ENCODE measurements at places on chromosomes 12 and 14. TPM values are rescaled to one million over a fixed set of nuclear protein-coding genes. Genes with fewer than 3 reads are reported as not detected.

Gene VCPKMT
- 26.3 TPM for total RNA-seq

Gene IGF1
- total RNA-seq: not detected

DNA sequence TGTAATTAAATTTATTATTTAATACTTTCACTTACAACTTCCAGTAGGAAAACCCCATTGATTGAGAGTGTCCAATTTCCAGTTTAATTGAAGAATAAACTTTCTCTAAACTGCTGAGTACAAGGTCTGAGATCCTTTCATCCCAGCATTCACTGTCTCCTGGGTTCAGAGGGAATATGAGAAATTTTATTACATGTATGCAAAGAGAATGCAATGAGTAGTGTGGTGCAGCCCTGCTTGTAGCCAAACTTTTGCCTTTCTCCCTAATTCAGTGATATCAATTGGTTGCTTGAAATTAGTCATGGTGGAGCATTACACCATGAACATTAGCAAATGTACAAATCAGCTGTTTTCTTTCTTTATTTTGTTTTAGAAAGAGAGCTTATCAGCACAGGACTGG, 780.6 kb upstream of the MDGA2 start:
- no peak for DNase-seq
- H3K27me3 ChIP-seq: no peaks in the 10 kb centered on the region
- no peaks in the 10 kb centered on the region for H3K36me3 ChIP-seq
- H3K27ac ChIP-seq: no peak overlapping the region
- no peaks in the 10 kb centered on the region for H3K4me1 ChIP-seq

DNA sequence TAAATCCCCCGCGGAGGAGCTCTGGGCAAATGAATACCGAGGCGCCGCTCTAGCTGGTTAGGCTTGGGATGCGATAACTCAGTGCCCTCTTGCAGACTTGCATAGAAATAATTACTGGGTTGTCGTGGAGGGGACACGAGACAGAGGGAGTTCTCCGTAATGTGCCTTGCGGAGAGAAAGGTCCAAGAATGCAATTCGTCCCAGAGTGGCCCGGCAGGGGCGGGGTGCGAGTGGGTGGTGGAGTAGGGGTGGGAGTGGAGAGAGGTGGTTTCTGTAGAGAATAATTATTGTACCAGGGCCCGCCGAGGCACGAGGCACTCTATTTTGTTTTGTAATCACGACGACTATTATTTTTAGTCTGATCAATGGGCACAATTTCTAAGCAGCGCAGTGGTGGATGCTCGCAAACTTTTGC, 2.5 kb upstream of the TBX5 start:
- H3K36me3 ChIP-seq: peaks cover 13% of the 10 kb centered on the region
- H3K4me3 ChIP-seq: peak overlapping the region; percentile 78
- H3K27ac ChIP-seq: no peak overlapping the region
- H3K4me1 ChIP-seq: peaks cover 6% of the 10 kb centered on the region

- H3K4me3 ChIP-seq: no peak overlapping the region
- no peaks in the 10 kb centered on the region for H3K4me1 ChIP-seq
- no peak for DNase-seq
- no peak overlapping the region for H3K27ac ChIP-seq
Measured at GRCh38 chr12:56803750-56804149, 40.6 kb downstream of the HSD17B6 start.

DNA sequence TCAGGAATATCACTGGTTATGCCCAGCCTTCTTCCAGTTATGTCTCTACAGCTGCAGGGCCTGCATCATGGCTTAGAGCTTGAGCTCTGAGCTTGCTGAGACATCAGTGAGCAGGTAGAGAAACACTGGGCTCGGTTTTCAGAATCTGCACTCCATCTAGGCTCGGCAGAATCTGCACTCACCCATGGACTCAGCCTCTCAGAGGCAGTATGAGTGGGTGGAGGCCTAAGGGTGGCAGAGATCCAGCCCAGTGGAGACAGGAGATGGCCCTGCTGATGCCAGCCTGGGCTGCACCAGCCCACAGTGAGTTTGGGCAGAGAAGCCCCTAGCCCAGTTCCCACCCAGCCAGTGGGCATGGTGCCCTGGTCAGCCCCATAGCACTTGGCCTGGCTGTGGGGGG, 12.8 kb downstream of the KRT80 start:
- no peak for DNase-seq
- H3K4me3 ChIP-seq: no peak overlapping the region
- no peak overlapping the region for H3K27ac ChIP-seq
- H3K27me3 ChIP-seq: peaks cover 13% of the 10 kb centered on the region
- peaks cover 2% of the 10 kb centered on the region for H3K4me1 ChIP-seq

DNA sequence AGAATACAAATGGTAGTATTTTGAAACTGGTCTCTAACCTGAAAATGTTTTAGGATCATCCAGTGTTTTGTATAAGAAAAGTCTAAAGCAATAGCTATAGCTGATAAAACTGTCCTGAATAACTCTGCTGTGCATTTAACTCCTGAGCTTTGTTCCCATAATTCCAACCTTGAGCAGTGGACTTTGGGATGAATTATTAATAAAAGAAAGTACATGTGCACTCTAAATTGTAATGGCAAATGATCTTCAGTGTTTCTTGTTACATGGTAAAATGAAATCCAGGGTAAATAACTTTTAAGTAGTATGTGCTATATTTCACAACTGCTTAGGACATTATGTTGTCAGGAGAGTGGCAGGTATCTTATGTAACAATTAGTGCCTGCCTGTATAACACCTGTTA, 345.6 kb downstream of the SLC16A7 start:
- H3K36me3 ChIP-seq: no peaks in the 10 kb centered on the region
- H3K27me3 ChIP-seq: no peaks in the 10 kb centered on the region
- no peak overlapping the region for H3K27ac ChIP-seq
- no peak overlapping the region for H3K4me3 ChIP-seq
- H3K4me1 ChIP-seq: no peaks in the 10 kb centered on the region

- H3K27me3 ChIP-seq: peaks cover 23% of the 10 kb centered on the region
- H3K36me3 ChIP-seq: no peaks in the 10 kb centered on the region
- no peak overlapping the region for H3K27ac ChIP-seq
- H3K4me1 ChIP-seq: no peaks in the 10 kb centered on the region
- H3K4me3 ChIP-seq: no peak overlapping the region
Measured at GRCh38 chr12:46722394-46723185, 103.2 kb downstream of the SLC38A4 start.

DNA sequence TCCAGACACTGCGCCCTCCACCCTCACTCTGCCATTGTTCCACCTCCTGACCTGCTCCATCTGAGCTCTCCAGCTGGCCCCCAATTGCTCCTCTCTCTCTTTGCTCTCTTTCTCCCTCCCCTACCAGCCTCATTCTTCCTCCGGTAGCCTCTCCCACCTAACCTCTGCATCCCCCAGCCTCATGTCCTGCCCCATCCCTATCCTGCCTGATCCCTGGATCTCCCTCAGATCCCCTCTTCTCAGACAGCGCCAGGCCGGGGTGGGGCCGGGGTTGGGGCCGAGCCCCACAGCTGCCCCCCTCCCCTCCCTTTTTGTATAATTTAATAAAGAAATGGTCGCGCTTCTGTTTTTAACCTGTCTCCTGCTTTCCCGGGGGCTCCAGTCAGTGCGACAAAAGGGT, 1.7 kb upstream of the LAG3 start:
- H3K27me3 ChIP-seq: peaks cover 54% of the 10 kb centered on the region
- peaks cover 39% of the 10 kb centered on the region for H3K4me1 ChIP-seq
- DNase-seq: no peak
- peak overlapping the region; percentile 57 for H3K27ac ChIP-seq
- peaks cover 13% of the 10 kb centered on the region for H3K36me3 ChIP-seq

Gene LMNTD1
- not detected for total RNA-seq

DNA sequence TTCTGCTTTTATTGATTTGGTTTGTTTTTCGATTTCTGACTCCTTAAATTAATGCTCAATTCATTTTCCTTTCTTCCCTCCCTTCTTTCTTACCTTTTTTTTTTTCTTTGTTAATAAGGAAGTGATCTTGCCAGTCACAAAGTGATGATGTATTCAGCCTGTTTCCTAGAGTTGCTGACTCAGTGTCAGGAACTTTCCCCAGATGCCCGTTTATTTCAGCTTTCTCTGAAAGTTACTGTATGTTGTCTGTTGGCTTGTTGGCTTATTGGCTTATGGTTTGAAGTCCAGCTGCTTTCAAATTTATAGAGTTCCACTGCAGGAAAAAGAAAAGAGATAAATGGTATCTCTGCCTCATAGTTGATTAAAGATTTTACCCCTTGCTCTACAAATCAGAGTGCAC, 12.4 kb upstream of the SLC6A15 start:
- H3K4me3 ChIP-seq: no peak overlapping the region
- H3K4me1 ChIP-seq: no peaks in the 10 kb centered on the region
- DNase-seq: no peak

DNA sequence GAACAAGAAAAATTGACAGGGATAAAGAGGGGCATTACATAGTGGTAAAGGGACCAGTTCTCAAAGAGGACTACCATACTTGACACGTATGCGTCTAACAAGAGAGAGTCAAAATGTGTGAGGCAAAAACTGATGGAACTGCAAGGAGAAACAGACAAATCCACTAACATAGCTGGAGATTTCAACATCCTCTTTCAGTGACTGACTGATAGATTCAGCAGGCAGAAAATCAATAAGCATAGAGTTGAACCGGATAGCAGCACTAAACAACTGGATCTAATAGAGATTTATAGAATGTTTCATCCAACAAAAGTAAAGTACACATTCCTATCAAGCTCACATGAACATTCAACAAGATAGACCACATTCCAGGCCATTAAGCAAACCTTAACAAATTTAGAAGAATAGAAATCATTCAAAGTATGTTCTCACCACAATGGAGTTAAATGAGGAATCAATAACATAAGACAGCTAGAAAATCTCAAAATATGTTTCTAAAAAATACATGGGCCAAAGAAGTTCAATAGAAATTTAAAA, 16.1 kb upstream of the CRACR2A start:
- H3K4me3 ChIP-seq: no peak overlapping the region
- no peaks in the 10 kb centered on the region for H3K27me3 ChIP-seq
- H3K4me1 ChIP-seq: peaks cover 27% of the 10 kb centered on the region
- peaks cover 6% of the 10 kb centered on the region for H3K36me3 ChIP-seq

Gene RDH16
- 0.81 TPM for total RNA-seq

- no peaks in the 10 kb centered on the region for H3K27me3 ChIP-seq
- peak overlapping the region; percentile 31 for H3K4me3 ChIP-seq
- DNase-seq: no peak
- H3K4me1 ChIP-seq: peaks cover 24% of the 10 kb centered on the region
- peaks cover 10% of the 10 kb centered on the region for H3K36me3 ChIP-seq
Measured at GRCh38 chr12:110039085-110039807, 9.1 kb downstream of the C12orf76 start.

GRCh38 chr14:80669426-80669825, 272.1 kb downstream of the CEP128 start:
- H3K4me1 ChIP-seq: no peaks in the 10 kb centered on the region
- no peak for DNase-seq
- H3K27ac ChIP-seq: no peak overlapping the region
- H3K36me3 ChIP-seq: peaks cover 9% of the 10 kb centered on the region
- no peak overlapping the region for H3K4me3 ChIP-seq

DNA sequence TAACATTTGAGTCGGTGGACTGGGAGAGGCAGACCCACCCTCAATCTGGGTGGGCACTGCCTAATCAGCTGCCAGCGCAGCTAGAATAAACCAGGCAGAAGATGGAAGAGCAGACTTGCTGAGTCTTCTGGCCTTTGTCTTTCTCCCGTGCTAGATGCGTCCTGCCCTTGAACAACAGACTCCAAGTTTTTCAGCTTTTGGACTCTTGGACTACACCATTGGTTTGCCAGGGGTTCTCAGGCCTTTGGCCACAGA, 27.2 kb upstream of the DNM1L start:
- peaks cover 20% of the 10 kb centered on the region for H3K27me3 ChIP-seq
- H3K36me3 ChIP-seq: peaks cover 5% of the 10 kb centered on the region
- H3K4me3 ChIP-seq: no peak overlapping the region

DNA sequence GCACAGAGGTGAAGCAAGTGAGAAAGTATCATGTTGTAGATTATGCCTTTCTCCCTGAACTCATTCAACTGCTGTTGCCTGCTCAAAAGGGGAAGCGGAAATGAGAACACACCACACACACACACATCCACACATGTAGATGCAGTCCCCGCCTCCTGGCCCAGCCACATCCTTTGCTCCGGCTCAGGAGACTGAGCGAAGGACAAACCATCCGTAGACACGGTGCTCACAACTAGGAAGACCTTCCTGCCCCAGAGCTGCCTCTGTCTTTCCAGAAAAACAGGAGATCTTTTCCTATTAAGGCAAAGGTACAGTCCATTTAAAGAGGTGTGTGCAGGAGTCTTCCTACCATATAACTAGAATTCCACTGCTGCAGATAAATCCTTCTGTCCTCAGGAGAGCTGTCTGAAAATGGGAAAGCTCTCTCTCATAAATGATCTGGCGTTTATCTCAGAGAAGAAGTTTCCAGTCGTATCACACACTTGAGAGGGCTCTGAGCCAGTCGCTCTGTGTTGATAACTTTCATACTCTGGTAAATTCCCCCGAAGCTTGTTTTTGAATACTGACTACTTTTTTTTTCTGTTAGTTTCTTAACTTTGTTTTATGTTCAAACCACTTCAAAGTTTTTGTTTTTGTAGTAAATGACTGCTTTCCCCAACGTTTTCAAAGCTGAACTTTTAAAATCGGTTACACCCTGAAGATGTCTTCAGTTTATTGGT, at the start of gene TESPA1:
Gene TESPA1 (minus strand): TSS at position 105 of the 719 bp plus-strand sequence. CDS start 10,200 bp downstream, outside the sequence.
- peak within 1 kb of the TSS; percentile 91 for H3K4me3 ChIP-seq
- H3K27ac ChIP-seq: peak within 1 kb of the TSS; percentile 100
- peak; percentile 71 for DNase-seq
- peaks cover 72% of the 10 kb centered on the region for H3K4me1 ChIP-seq

GRCh38 chr12:115341442-115341841, 657.5 kb upstream of the TBX3 start:
- no peak overlapping the region for H3K27ac ChIP-seq
- no peaks in the 10 kb centered on the region for H3K27me3 ChIP-seq
- no peak for DNase-seq
- H3K36me3 ChIP-seq: no peaks in the 10 kb centered on the region
- no peak overlapping the region for H3K4me3 ChIP-seq
- no peaks in the 10 kb centered on the region for H3K4me1 ChIP-seq

DNA sequence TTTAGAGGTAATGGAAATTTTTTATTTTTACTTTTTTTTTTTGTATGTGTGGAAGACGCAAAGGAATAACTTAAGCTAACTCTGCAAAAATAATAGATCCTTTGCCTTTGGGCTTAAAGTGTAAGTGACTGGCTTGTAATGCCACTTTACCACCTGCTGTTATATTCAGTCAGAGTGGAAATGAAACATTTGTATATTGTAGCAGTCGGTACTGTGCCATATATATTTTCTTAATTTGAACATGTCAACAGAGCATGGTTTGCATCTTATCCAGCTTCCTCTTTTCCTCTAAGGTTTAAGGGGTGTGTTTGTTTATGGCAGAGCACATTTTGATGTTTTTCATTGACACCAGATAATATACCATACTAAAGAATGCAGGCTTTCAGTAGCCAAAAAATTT, 176.6 kb downstream of the TRHDE start:
- DNase-seq: no peak
- no peaks in the 10 kb centered on the region for H3K27me3 ChIP-seq
- no peak overlapping the region for H3K27ac ChIP-seq
- H3K36me3 ChIP-seq: no peaks in the 10 kb centered on the region
- H3K4me1 ChIP-seq: no peaks in the 10 kb centered on the region

- H3K27me3 ChIP-seq: no peaks in the 10 kb centered on the region
- peaks cover 5% of the 10 kb centered on the region for H3K36me3 ChIP-seq
- H3K4me1 ChIP-seq: peaks cover 22% of the 10 kb centered on the region
- no peak overlapping the region for H3K4me3 ChIP-seq
Measured at GRCh38 chr12:29152223-29152868, 3.3 kb downstream of the FAR2 start.

Gene SLC25A21
- total RNA-seq: not detected

- no peak for DNase-seq
- no peak overlapping the region for H3K27ac ChIP-seq
- H3K36me3 ChIP-seq: no peaks in the 10 kb centered on the region
- peaks cover 26% of the 10 kb centered on the region for H3K27me3 ChIP-seq
- H3K4me3 ChIP-seq: no peak overlapping the region
Measured at GRCh38 chr12:29427964-29428363, 47.0 kb upstream of the ERGIC2 start.

Gene NTS
- not detected for total RNA-seq

Gene CLEC6A
- not detected for total RNA-seq
